ENCODE measurements at places on chromosomes 11 and 22. TPM values are rescaled to one million over a fixed set of nuclear protein-coding genes. Genes with fewer than 3 reads are reported as not detected.

EHF gene
- 45.8 TPM for total RNA-seq

FOLR3 gene
- 0.34 TPM for total RNA-seq

INPP5J gene
- total RNA-seq, result 5.5 TPM

OR8A1 gene
- total RNA-seq, result not detected

CRYBB2 gene
- not detected for total RNA-seq

PELI3 gene
- total RNA-seq, result 5.0 TPM

OSM gene
- not detected for total RNA-seq

SLCO2B1 gene
- 1.7 TPM for total RNA-seq

OR56A3 gene
- total RNA-seq, result not detected

MUC15 gene
- total RNA-seq, result not detected

NAALAD2 gene
- total RNA-seq, result 0.88 TPM

EXPH5 gene
- 10.1 TPM for total RNA-seq

SNAP29 gene
- total RNA-seq, result 18.3 TPM

ST14 gene
- 98.4 TPM for total RNA-seq

THAP7 gene
- 29.7 TPM for total RNA-seq

BATF2 gene
- 1.1 TPM for total RNA-seq

OR8D4 gene
- not detected for total RNA-seq

KRTAP5-2 gene
- not detected for total RNA-seq

IL18BP gene
- 6.4 TPM for total RNA-seq

PVALB gene
- total RNA-seq, result not detected

C22orf23 gene
- total RNA-seq, result 0.75 TPM

PATE2 gene
- 0.27 TPM for total RNA-seq

SHANK2 gene
- total RNA-seq, result 12.5 TPM

LMF2 gene
- total RNA-seq, result 48.3 TPM

PKDREJ gene
- not detected for total RNA-seq

ARHGAP8 gene
- 22.9 TPM for total RNA-seq

CST6 gene
- 59.8 TPM for total RNA-seq

TMEM179B gene
- 66.7 TPM for total RNA-seq

LMO2 gene
- total RNA-seq, result 2.5 TPM

GLB1L3 gene
- 0.75 TPM for total RNA-seq

CBL gene
- 23.7 TPM for total RNA-seq

PIK3IP1 gene
- total RNA-seq, result 14.0 TPM

GAL gene
- total RNA-seq, result 16.1 TPM

RTN3 gene
- total RNA-seq, result 102 TPM

SYTL2 gene
- total RNA-seq, result 7.5 TPM

ADM gene
- 68.1 TPM for total RNA-seq

MED15 gene
- 79.8 TPM for total RNA-seq

DDTL gene
- 0.75 TPM for total RNA-seq

All from kidney epithelial cell (primary cell).